ENCODE measurements at places on chromosomes 16 and 17.
A peak's percentile ranks its signal among the peaks of the same experiment; 100 is the strongest.

GRCh38 chr16:21267298-21267697 lies 10.8 kb downstream of the CRYM start:
- DNase-seq: no peak

DNA sequence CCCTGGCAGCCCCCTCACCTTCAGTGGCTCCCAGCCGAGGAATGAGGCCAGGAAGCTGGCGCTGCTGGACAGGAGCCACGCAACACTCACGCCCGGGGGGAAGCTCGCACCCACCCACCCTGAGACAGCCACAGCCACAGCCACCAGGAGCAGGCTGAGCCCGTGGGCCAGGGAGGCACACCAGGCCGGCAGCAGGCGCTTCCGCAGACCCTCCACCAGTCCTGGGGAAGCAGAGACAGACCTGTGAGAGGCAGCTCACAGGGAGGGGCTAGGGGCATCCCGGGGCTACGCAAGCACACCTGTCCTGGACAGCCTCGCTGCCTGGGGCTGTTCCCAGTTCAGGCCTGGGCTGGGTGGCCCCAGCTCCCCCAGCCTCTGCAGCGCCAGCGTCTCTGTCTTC lies 41.9 kb downstream of the PKD1 start:
- DNase-seq: no peak

GRCh38 chr16:49085686-49086085 lies 196.0 kb downstream of the CBLN1 start:
- no peak for DNase-seq

DNA sequence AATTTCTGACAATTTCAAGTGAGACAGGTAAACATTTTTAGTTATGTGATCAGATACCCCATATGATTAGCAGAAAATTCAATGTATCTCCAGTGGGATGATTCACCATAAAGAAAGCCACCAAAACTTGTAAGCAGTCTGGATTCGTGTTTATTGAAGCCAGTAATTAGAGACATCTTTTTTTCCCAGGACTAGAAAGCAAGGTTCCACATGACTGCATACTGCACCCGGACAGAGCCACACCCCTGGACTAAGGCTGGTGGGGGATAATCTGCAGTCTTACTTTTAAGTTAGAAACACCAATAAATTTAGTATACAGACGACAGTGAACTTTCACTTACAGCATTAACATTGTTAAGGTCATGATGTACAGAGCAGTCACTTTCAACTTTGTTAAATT lies 24.2 kb upstream of the CMTM4 start:
- DNase-seq: no peak

GRCh38 chr16:48903039-48903438 lies 293.1 kb upstream of the N4BP1 start:
- no peak for DNase-seq

GRCh38 chr17:41185001-41185400 lies 290 bp upstream of the KRTAP4-1 start:
- DNase-seq: no peak

- DNase-seq: no peak
Observed at GRCh38 chr16:88936556-88937205, 40.3 kb downstream of the CBFA2T3 start.

GRCh38 chr16:35741546-35741945 lies 2282.1 kb downstream of the TP53TG3F start:
- no peak for DNase-seq

DNA sequence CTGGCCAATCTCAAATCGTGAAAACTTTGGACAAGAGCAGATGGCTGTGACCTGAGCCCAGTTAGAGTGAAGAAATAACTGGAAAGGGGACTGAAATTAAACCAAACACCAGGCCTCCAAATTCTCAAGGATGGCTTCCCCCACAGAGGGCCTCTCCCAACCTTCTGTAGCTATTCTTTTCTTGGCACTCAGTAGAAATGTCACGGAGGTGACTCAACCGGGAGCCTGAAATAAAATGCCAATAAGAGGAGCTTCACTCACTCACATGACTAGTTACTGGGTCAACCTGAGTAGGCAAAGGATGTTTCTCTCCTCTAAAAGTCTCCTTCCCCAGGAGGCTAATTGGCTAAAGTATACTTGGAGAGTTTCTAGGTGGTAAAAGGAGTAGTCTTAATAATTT lies 230.7 kb downstream of the MAF start:
- no peak for DNase-seq

DNA sequence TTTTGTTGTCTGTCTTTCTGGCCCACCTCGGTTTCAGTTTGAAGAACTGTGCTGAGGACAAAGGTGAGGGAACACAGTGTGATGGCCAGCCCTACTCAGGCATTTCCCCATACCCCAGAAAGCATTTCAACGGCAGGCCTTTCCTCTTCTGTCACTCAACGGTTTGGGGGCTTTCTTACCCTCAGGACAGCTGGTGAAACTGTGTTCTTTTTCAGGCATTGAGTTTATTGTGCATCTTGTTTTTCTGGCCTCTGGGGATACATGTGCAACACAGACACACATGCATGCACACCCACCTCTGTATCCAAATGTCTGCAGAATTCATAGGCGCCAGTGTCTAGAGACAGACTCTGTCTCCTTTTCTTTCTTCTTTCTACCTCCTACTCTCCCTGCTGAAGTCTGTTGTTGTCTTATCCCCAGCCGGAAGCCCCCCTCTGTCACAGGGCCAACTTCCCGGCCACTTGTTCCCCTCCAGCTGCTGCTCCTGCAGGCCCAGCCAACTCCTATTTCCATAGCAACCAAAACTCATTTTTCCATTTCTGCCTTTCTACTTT lies 17.0 kb downstream of the CHD9 start:
- DNase-seq: no peak

- DNase-seq: no peak
Observed at GRCh38 chr17:8087075-8087951, at the start of gene ALOX12B. Gene ALOX12B, minus strand, starts transcription at chr17:8087716. Its CDS starts 274 bp downstream, at chr17:8087442.

GRCh38 chr17:31609331-31609730 lies 217.9 kb downstream of the RAB11FIP4 start:
- DNase-seq: no peak

GRCh38 chr16:14364386-14365199 lies 265.5 kb downstream of the PARN start:
- no peak for DNase-seq

DNA sequence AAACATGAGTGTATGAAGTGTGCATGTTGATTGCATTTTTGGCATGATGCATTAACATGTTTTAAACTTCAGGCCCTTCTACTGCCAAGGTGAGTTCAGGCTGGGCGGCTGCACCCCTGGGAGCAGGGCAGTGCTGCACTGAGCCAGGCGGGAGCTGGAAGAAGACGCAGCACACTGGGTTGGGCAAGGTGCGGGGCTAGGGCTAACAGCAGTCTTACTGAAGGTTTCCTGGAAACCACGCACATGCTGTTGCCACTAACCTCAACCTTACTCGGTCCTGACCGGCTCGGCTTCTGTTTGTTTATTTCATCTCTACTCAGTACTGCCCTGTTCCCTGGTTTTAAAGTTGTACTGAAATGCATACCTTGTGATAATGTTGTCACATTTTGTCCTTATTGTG lies 61.0 kb downstream of the MAP2K4 start:
- no peak for DNase-seq

DNA sequence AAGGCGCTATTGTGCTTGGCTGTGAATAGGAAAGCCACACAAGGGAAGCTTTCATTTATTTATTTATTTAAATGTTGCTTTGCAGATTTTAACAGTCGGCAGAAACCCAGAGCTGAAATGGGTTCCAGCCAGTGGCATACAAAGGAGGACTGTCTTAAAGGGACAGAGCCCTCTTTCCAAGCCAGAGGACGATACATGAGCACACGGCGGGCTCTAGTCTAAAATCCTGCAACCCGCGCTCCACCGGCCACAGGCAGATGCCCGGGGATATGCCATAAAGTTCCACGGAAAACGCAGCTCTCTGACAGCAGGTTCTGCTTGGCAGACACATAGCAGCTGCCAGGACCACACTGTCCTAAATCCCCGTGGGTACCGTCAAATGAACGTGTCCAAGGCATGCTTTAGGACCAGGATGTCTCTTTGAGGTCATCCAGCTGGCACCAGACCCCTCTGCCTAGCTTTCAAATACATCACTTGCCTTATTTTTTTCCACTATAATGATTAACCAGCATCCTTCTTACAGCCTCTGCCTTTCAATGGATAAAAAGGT lies 64.6 kb downstream of the CYTH1 start:
- DNase-seq: no peak

DNA sequence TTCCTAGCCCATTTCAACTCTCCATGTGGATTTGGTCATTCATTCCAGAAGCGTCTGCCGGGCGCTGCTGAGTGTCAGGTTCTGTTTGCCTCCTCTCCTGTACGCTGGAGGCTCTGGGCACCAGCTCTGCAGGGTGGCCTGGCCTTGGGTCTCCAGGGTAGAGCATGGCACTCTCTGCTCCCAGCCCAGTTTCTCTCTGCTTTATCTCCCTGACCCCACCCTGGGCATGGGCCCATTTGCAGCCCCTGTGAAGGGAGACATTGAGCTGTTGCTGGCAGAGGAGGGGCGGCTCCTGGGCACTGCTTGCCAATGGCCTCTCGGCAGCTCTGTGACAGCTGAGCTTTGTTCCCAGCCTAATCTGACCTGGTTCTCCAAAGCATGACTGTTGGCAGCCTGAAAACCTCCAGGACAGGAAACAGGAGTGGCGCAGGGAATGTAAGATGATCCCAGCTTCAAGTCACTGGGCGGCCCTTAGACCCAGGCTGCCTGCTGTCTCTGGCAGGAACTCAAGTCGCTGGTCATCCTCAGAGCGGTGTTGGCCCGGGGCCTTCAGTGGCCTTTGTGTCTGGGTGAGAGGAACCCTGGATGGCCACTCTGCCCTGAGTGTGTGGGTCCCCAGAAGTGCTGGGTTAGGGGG lies 146.8 kb downstream of the SEC14L1 start:
- peak; percentile 58 for DNase-seq

GRCh38 chr17:72416905-72417304 lies 296.1 kb downstream of the SOX9 start:
- DNase-seq: no peak

DNA sequence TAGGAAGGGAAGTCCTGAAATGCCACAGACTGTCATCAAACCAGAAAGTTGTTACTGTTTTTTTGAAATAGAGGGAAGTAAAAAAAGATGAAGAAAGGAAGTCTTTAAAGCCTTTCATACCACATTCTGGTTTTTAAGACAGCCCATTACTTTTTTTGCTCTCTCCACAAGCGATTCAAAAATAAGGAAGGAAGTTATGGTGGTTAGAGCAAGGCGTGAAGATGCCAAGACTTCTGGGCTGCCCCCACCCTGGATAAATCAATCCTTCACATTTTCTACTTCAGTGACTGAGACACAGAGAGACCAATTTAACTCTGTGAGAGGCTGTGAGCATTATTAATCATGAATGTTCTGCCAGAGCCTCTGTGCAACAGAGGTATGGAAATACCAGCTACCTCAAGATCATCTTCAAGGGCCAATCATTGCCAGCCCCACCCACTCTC lies 82.3 kb upstream of the BCAR1 start:
- DNase-seq: no peak

DNA sequence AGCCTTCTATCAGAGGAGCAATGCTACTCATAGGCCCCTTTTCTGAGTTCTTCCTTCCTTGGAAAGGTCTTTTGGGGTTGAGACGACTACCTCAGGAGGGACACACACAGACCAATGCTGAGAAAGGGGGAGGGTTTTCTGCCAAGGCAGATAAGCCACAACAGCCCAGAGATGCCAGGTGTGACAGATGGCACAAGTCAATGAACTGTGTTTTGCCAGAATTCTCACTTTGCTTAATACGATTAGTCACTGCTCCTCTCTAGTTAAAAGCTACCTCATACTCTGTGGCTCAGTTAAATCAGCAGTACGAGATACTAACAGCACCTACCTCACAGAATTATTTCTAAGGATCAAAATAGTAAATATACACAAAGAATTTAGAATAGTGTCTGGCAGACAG lies 8.0 kb downstream of the BRD7 start:
- DNase-seq: no peak

GRCh38 chr17:62657145-62657665 lies 29.7 kb downstream of the MRC2 start:
- no peak for DNase-seq

- no peak for DNase-seq
Observed at GRCh38 chr17:1239210-1239609, 31.0 kb upstream of the BHLHA9 start.

DNA sequence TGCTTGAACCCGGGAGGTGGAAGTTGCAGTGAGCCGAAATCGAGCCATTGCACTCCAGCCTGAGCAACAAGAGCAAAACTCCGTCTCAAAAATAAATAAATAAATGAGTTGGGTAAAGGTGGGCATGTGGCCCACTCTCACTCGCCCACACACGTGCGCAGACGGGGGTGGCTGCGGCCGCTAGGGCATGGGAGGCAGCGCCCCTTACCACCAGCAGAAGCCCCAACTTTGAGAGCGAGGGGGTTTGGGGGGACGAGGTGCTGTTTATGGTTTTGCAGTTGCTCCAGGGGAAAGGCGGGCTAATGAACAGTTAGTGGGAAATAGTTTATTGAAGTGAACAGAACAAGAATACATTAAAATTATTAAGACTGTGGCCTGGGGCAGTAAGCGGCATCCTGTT lies 14.9 kb upstream of the RBFOX3 start:
- DNase-seq: no peak

GRCh38 chr17:2396568-2397246 lies 4.2 kb downstream of the MNT start:
- DNase-seq: peak; percentile 92

DNA sequence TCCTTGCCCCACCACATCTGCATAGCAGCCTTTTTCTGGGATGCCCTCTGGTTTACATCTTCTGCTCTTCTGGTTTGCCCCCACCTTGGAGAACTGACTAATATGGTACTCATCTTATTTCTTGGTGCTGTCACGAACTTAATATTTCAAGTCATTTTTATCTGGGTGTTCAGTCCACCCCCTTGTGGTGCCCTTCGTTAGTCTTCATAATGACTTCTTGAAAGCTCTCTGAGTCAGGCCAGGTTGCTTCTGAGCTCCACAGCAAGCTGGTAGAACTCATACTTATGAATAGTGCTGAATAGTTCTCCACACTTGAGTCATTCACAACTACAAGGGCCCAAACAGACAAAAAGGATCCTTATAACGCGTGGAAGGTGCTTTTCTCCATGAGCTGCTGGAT lies 35.8 kb upstream of the TEKT3 start:
- DNase-seq: no peak

GRCh38 chr17:42537156-42537805 lies 1.2 kb downstream of the NAGLU start:
- no peak for DNase-seq

DNA sequence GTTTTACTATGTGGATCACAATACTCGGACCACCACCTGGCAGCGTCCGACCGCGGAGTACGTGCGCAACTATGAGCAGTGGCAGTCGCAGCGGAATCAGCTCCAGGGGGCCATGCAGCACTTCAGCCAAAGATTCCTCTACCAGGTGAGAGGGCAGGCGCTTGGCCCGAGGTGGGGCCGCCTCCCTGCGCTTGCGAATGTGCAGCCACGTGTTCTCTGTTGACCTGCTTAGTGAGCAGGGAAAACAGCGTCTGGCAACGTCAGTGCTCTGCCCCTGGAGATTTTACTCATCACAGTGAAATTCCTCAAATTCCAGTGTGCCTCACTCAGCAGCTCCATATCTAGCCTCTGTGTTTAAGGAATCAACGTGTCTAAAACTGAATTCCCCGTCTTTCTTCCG lies 33.4 kb upstream of the CLEC18A start:
- DNase-seq: peak; percentile 45

Measured in nephron progenitor cell (in vitro differentiated cells).